ENCODE measurements at places on chromosomes 11 and 22.

- DNase-seq, result peak; percentile 3
Observed at GRCh38 chr11:7143908-7144307, 55.1 kb downstream of the RBMXL2 start.

DNA sequence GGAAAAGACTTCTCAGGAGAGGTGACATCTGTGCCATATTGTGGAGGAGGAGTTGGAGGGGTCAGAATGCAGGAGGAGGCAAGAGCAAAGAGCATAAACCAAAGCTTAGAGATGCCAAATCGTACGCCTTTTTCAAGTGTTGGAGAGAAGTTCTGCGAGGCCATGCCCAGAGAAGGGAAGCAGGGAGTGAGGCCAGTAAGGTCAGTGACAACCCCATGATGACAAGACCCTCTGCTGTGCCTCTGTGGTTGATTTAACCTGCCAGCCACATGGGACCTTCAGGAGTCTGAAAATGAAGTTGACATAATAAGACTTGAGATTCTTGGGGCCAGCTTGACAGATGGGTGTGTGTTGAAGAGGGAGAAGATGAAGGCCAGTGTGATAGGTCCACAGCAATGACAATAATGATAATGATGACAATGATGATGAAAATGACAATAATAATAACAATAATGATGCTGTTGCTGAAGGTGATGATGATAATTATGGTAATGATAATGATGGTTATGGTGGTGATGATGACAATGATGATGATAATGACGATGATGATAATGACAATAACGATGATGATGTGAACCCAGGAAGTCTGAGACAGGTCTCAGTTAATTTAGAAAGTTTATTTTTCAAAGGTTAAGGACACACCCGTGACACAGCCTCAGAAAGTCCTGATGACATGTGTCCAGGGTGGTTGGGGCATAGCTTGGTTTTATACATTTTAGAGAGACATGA, 152.6 kb upstream of the B3GAT1 start:
- DNase-seq, result no peak

DNA sequence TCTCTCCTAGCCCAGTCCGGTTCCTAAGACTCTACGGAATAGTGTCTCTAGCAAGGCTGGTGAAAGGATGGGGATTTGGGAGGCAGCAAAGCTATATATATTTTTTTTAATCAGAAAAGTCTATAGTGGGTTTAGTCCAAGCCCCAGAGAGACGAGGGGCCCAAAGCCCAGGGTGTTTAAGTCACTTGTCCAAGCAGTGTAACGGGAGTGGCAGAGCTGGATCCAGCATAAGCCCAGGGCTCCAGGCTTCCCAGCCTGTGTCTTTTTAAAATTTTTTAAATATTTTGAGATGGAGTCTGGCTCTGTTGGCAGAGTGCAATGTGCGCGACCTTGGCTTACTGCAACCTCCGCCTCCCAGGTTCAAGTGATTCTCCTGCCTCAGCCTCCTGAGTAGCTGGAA, 6.8 kb downstream of the GRIK4 start:
- DNase-seq, result no peak

DNA sequence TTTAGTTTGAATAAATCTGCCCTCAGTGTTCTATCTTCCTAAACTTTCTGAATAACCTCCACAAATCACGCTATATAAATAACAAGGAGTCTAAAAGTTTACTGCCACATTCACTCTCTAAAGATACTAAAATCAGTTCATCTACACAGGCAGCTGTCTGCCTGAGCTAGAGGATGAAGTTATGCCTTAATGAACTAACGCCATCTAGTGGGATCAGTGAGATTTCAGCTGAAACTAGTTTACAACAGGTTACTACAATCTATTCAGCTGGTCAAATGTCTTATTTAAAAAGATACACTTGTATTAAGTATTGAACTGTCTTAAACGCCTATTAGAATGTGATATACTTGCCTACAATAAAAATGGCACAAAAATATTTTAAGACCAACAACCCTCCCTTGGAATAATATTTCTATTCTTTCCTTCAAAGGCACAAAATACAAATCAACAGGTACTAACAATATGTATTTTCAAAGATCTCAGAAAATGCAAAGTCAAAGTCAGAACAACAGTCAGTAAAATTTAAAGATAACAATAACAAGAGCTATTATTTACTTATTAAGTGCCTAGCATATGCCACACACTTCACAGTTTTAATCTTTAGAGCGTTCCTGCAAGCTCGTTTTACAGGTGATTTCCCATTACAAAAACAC, 84.1 kb downstream of the LARGE2 start:
- DNase-seq, result peak; percentile 65

GRCh38 chr22:38572065-38572464, 2.1 kb upstream of the DMC1 start:
- peak; percentile 39 for DNase-seq

DNA sequence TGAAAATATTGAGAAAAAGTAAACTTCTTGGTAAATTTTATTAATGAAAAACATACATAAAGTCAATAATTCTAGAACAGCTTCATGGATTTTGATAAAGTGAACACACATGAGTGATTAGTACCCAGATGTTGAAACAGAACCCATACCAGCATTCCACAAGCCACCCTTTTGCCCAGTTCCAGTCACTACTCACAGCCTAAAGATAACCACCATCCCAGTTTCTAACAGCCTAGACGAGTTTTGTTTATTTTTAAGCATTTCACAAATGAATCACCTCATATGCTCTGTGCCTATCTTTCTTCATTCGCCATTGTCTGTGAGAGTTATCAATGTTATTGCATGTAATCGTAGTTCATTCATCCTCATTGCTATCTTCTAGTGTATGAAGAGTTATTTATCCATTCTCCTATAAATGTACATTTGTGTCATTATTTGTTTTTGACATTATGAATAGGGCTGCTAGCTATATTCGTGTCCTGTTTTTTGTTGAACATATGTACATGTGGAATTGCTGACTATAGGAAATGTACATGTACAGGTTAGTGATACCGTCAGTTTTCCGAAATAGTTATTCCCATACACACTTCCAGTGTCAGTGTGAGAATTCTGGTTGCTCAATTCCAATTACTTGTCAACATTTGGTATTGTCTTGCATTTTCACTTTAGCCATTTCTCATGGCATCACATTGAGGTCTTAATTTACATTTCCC, 44.5 kb upstream of the TEAD1 start:
- DNase-seq, result peak; percentile 73

- DNase-seq, result no peak
Observed at GRCh38 chr11:66071381-66071801, 1.3 kb downstream of the PACS1 start.

DNA sequence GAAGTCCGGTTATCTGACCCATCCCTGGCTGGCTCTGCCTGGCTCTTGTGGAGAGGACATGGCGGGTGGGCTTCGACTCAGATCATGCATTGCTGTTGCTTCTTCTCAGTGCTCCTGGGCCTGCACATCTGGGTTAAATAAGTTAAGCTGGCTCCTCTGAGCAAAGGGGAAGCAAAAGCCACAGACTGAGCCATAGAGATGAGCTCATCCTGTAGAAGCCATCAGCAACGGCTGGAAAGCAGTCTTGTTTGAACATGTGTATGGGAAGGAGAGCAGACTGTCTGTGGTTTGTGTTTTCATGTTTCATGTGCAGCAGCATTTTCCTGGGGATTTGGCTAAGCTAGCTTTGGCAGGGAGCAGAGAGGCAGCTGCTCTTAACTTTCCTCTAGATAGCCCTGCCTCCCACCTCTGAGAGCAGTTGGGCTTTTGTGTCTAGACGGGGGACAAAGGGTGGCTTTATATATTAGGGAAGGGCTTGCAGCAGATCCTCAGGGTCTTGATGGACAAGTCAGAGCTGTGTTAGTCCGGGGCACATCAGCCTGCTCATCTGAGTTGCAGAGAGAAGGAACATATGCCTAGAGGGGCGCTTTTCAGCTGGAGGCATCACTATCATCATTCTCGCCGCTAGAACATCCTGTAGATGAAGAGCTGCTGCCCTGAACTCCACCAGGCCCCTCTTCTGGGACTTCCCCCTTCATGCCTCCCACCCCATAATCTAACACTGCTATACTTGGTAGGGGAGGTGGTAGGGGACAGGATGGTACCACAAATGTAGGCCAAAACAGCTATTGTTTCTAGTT, 14.9 kb downstream of the DCPS start:
- DNase-seq, result peak; percentile 93

DNA sequence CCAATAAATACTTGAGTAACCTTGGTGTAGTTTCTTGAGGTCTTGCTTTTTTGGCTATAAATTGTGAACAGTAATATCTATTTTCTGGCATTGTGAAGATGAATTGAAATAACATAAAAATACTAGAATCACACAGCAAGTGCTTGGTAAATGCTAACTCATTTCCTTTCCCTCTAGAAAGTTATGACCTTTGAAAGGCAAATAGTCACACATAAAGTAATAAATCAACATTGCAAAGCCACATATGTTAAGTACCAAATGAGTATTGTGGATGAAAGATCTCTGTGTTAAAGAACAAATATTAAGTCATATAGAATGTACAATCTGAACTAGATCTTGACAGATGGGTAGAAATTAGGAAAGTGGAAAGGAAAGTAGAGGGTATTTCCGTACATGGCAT, 559.6 kb upstream of the CCDC90B start:
- no peak for DNase-seq

- no peak for DNase-seq
Observed at GRCh38 chr22:46954781-46955180, 192.3 kb downstream of the TBC1D22A start.

DNA sequence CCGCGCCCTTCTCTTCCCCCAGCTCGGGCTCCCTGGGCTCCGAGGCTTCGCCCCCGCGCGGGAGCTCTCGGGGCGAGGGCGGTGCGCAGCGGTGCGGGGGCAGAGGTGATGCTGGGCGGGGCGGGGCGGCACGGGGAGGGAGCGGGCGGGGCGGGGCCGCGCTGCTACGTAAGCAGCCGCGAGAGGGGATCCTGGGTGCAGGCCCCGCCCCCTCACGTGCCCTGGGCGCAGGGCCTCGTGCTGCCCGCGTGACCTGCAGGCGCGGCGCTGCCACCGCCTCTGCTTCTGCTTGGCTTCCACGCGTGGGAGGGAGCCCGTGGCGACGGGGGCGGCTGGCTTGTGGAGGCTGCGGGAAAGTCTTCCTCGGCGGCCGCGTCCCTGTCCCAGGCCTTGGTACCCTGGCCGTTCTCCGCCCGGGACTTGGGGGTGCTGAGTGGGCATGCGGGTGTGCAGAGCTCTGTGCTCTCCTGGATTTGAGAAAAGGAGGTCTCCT, 132.6 kb upstream of the HSD17B12 start:
- DNase-seq, result no peak

- DNase-seq, result peak; percentile 97
Observed at GRCh38 chr11:68014157-68014946, 4.2 kb downstream of the ALDH3B1 start.

- DNase-seq, result no peak
Observed at GRCh38 chr11:34458525-34458924, 19.8 kb downstream of the CAT start.

DNA sequence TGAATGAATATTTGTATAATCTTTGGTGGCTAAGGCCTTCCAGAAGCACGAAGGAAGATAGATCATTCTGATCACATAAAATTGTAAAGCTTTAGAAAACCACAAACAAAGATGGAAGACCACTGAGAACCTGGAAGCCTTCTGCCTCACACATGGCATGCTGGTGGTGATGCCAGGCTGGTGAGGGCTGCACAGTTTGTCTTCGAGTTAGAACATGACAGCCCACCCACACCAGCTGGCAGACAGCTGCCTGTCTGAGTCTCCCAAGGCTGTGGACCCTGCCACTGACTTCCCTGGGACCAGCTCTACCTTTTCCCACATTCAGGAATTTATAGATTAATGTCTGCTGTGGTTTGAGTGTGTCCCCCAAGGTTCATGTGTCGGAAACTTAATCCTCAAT, 48.8 kb upstream of the B3GAT1 start:
- DNase-seq, result no peak

DNA sequence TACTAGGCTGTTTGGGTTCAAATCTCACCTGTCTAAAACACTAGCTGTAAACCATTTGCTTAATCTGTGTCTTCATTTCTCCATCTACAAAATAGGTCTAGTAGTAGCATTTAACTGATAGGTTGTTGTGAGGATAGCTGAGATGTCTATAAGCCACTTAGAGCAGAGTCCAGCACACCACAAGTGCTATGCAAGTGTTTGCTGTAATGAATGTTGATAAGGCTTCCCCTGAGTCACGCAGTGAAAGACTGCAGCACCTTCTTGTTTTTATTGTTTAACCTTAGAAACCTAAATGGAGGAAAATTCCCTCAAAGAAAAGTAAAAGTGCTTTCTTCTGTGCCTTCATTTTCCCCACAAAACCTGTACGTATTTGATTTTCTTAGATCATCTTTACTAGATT, 23.1 kb upstream of the LDHA start:
- DNase-seq, result no peak

- DNase-seq, result no peak
Observed at GRCh38 chr22:42360348-42360747, 71.9 kb downstream of the NFAM1 start.

Data from fibroblast of gingiva (primary cell).